ENCODE measurements at places on chromosomes 7 and 10. TPM values are rescaled to one million over a fixed set of nuclear protein-coding genes. Genes with fewer than 3 reads are reported as not detected.

Gene FAM25C
- not detected for total RNA-seq

- ATAC-seq, result no peak
These were observed 36.9 kb downstream of the AKR1B1 start for GRCh38 chr7:134422008-134422407.

DNA sequence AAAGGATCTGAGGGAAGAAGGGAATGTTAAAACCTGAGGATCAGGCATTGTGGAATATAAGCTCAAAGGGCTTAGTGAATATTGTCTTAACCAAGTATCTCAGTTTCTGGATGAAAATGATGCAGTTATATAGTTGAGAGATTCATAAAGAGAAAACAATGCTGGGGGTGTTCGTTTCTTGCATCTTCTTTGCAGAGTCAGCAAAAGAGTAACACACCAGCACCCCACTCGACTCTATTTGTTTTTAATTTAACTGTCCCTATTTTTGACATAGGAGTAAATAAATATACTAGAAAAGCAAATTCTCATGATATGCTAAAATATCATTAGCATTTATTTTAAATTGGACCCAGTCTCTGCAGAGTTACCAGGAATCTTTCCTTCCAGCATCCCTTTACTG is 7.6 kb upstream of the OIT3 start:
- ATAC-seq, result no peak

Gene TMEM229A
- total RNA-seq, result 0.54 TPM

Gene GIMAP4
- 24.4 TPM for total RNA-seq

GRCh38 chr10:306675-307185 is 171.5 kb downstream of the ZMYND11 start:
- ATAC-seq, result peak; percentile 37

Gene NAPEPLD
- total RNA-seq, result 7.1 TPM

DNA sequence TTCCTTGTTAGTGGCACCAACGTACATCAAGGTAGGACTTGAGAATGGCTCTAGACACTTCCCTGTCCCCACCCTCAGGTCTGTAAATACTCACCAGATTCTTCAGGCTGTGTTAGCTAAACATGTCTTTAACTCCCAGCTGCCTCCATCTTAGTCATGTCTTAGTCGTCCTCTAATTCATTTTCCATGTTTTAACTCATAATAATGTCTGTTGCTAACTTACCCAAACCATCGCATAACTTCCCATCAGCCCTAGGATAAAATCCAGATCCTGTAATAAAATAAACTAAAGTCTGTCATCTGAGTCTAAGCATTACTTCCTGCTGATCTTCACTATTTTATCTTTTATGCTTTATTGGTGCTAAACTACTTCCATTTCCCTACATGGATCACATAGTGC is 600.0 kb upstream of the CELF2 start:
- no peak for ATAC-seq

Gene SFTPA1
- not detected for total RNA-seq

DNA sequence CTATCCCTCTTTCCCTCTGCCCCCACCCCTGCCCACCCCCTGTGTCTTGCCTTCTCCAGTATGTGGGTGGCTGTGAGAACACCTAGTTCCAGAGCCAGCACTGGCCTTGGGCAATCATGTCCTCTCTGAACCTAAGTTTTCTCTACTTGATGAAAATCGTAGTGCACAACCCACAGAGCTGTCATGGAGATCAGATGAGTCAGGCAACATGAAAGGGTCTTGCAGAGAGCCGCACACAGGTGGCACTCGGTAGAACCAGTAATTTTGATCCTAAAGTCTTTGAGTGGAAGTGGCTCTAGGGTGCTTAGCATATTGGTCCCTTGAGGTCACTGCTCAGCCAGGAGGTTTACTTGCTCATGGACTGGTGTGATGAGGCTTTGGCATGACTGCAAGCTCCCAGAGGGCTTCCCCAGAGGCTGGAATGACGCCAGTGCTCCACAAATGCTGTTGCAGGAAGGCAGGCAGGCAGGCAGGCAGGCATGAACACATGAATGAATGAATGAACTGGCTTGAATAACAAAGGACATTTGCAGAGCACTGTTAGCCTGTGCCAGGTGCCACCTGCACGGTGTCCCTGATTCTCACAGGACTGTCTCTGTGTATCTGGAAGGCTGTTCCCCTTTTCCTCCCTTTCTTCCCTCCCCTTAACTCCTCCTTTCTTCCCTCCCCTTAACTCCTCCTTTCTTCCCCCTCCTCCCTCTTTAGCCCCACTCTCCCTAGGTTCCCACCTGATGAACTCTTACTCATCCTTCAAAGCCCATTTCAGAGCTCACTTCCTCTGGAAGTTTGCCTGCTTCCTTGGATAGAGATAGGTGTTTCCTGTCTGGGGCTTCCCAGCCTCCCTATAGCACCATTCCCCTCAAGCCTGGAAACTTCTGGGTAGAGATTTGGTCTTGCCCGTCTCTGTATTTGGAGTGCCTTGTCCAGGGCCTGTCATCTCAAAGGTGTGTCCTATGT is 27.2 kb upstream of the CTBP2 start:
- ATAC-seq, result no peak

GRCh38 chr7:134654104-134654775 is 7.6 kb downstream of the BPGM start:
- ATAC-seq, result no peak

Gene PDE1C
- total RNA-seq, result 23.7 TPM

DNA sequence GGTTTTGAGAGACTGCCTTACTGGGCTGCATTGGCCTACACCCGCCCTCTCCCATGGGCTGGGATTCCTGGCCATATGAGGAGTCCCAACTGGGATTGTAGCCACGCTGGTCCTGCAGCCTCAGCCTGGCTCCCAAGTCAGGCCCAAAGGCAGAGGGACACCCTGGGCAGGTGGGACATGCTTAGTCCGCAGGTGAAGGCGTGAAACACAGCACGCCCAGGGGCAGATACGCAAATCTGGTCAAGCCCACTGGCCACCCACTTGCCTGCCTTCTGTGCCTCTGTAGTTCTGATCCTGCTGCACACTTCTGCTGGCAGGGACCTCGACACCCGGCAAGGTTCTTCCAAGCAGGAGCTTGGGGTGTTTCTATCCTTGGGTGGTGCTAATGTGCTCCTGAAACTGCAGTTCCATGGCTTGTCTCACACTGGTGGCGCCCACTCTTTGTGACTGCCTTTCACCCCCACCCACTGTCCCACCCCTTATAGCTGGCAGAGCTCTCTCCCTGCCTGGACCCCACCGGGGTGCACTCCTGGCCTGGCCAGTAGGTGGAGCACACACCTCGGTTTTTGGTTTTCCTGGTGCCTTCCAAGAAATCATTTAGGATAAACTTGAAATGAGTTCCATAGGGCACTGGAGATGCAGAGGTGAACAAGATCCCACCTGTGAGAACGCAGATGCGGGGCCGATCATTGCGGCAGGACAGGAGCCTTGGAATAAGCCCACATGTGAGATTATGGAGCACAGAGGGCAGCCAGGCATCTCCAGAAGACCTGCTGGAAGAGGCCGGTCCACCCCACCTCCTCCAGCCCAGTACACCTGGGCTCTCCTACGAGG is 47.9 kb downstream of the MKI67 start:
- no peak for ATAC-seq

DNA sequence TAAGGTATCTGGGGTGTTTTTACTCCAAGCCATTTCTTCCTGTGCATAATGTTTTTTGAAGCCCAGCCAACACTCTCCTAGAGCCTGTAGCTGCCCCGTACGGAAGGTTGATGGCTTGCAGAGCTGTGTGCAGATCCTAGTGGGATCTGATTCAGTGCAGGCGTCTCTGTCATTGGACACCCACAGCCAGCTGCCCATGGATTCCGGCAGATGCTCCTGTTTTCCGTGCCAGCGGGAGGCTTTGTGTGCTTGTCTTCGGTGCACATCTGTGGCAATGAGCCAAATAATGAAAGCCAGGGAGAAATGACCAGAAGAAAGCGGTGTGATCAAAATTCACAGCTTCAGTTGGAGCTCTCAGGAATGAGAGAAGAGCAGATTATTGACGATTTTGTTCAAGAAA is 426.4 kb downstream of the TYW1 start:
- ATAC-seq, result no peak

- ATAC-seq, result peak; percentile 13
These were observed 538 bp downstream of the TRIM8 start for GRCh38 chr10:102644646-102645387.

Gene TRIM73
- total RNA-seq, result 1.5 TPM

DNA sequence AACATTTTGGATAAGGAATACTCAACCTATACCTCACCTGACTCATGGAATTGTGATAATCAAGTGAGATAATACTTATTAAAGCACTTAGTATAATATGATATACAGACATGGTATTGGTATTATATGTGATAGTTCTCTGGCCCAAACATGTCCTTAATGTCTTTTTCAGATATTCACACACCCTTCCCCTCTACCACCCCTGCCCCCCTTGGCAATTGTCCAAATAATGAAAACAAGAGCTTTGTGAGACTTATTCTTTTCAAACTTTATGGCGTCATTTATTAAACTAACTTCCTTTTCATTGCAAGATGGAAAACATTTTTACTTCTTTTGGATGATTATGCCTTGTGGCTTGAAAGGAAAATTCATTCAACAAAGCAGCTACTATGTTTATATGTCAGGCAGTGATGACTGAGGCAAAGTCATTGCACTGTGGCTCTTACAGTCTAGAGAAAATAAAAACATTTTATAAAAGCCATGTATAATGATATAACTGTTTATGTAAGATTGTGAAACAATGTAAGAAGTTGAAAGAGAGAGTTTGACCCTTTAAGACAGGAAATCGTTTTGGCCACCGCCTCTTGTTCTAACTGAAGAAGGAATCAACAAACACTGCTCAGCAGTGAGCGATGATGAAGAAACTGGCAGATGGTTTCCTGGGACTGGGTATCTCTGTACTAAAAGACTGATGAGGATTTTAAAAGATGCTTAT is 27.4 kb downstream of the MINPP1 start:
- peak; percentile 86 for ATAC-seq

Gene EBF3
- total RNA-seq, result 4.6 TPM

- no peak for ATAC-seq
These were observed 123.3 kb downstream of the PRPF18 start for GRCh38 chr10:13709931-13710650.

Gene CTTNBP2
- total RNA-seq, result 6.1 TPM

All from gastroesophageal sphincter (tissue), 4 donors.